Cortex of kidney (tissue), 1 donor: ENCODE measurements at places on chromosomes 12 and 14.

DNA sequence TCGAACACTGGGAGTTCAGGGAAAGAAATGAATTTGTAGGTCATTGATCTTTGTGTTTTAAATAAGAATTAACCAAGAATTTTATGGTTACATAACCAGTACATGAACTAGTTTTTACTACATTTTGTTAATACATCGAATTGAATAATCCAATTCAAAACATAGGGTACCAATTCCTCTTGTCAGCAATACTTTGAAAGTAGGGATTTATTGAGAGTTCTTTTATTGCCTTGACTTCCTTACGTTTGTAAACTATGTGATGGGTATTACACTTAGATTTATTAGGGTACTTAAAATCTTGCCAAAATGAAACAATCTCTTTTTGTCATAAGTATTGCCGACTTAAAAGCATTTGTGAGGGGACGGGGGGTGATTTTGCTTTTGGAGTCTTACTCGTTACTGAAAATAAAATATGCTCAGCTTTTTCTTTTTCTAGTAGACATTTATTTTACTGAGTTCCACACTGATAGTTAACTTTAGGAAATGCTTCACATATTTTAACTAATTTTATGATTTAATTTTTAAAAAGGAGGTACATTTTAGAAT lies 22.4 kb downstream of the SOCS2 start:
- DNase-seq, result no peak

GRCh38 chr12:80205960-80206359 lies 106.6 kb downstream of the OTOGL start:
- no peak for DNase-seq

DNA sequence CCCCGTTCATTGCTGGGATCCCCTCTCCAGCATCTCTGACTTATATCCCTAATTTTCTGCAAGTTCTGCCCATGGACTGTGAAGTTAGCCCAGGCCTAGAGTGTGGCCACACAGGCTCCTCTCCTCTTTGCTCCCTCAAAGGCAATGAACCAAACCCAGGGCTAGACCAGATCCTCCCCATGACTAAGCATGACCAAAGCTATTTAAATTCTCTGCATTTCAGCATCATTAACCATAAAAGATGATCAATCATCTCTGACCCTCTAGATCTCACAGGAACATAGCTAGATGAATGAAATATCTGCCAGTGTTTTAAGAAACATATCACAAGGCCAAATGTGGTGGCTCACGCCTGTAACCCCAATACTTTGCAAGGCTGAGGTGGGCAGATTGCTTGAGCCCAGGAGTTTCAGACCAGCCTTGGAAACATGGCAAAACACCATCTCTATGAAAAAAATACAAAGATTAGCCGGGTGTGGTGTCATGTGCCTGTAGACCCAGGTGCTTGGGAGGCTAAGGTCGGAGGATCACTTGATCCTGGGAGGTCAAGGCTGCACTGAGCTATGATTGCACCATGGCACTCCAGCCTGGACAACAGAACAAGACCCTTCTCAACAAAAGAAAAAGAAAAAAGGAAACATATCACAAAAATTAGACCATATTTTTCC lies 2.2 kb upstream of the KRT3 start:
- no peak for DNase-seq

DNA sequence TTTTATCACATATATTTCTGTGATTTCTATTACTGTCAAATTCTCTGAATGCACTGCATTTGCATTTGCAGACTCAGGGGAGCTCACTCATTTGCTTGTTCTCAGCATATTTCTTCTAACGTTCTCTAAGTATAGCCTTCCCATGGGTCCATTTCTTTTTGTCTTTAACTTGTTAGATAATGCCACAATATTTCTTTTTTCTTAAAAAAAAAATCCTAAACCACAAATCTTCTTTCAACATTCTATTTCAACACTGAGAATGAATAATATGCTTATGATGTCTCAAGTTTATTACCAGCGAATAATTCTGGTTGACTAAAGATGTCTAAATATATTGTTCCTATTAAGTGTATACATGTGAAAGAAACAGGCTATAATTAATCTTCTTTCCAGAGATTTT lies 200.2 kb downstream of the ANO6 start:
- no peak for DNase-seq

- no peak for DNase-seq
These were observed 18.9 kb downstream of the KIF26A start for GRCh38 chr14:104157016-104157928.

DNA sequence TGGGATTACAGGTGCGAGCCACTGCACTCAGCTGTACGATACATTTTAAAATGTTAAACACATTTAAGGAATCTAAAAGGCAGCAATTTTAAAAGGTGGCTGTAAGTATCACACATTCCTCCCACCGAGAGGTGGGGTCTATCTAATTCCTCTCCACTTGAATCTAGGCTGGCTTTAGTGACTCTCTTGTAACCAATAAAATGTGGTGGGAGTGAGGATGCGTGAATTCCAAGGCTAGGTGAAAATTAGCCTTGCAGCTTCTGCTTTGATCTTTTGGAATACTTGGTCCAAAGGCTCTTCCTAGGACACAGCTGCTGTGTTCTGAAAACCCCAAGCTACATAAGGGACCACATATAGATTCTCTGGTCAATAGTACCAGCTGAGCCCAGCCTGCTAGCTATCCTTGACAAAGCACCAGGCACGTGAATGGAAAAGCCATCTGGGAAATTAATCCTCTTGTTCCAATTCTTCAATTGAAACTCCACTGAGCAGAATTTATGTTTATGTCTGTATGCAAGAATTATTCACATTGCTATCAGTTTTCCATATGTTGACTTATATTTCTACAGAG lies 8.8 kb upstream of the GPRC5D start:
- no peak for DNase-seq

- DNase-seq, result no peak
These were observed 53.2 kb downstream of the TSPAN19 start for GRCh38 chr12:84982888-84983287.
